Natural killer cell treated with Interleukin-12 subunit alpha and Interleukin-12 subunit beta and Interleukin-15 and Interleukin-18, amount 100 ng/mL, for 72 hours (primary cell): ENCODE measurements at places on chromosomes 6 and 20.

- peak overlapping the region; percentile 89 for H3K4me3 ChIP-seq
- DNase-seq: peak; percentile 5
- H3K36me3 ChIP-seq: no peaks in the 10 kb centered on the region
- no peaks in the 10 kb centered on the region for H3K27me3 ChIP-seq
- H3K4me1 ChIP-seq: peaks cover 57% of the 10 kb centered on the region
- peak overlapping the region; percentile 92 for H3K27ac ChIP-seq
Measured at GRCh38 chr20:32537657-32538525, 47.2 kb downstream of the NOL4L start.

- no peak overlapping the region for H3K4me3 ChIP-seq
- H3K27me3 ChIP-seq: peaks cover 38% of the 10 kb centered on the region
- H3K4me1 ChIP-seq: peaks cover 3% of the 10 kb centered on the region
- no peaks in the 10 kb centered on the region for H3K36me3 ChIP-seq
- no peak for DNase-seq
Measured at GRCh38 chr6:43699564-43700186, 12.1 kb upstream of the MRPS18A start.

DNA sequence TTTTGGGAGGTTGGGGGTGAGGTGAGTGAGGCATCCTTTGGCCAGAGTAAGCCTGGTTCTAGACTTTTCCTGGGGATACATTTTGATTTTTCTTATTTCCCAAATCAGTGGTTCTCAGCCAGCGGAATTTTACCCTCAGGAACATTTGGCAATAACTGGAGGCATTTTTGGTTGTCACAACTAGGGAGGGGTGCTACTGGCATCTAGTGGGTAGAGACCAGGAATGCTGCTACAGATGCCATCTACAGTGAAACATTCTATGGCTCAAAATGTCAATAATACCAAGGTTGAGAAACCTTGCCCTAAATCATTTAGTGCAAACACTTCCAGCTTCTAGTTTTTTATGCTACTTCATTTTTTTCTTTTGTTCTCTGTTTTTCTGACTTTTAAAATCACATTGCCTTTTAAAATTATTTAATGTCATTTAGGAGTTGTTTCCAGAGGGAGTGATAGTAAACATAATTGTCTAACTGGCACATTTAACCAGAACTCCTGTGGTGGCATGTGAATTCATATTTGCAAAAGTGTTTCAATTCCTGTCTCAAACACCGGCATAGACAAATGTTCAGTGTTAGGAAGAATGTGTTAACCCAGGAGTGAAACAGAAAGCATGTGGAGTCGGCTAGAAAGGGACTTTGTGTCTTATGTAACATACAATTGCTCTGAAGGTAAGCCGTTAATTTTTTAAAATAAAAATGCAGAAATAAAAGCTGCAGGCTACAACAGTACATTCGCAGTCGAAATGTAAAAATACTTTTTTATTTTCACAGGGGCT lies 59.0 kb downstream of the QRSL1 start:
- peaks cover 1% of the 10 kb centered on the region for H3K27me3 ChIP-seq
- H3K4me3 ChIP-seq: no peak overlapping the region
- no peak for DNase-seq

GRCh38 chr20:10547276-10548114 lies 112.4 kb downstream of the SLX4IP start:
- H3K36me3 ChIP-seq: no peaks in the 10 kb centered on the region
- no peak overlapping the region for H3K4me3 ChIP-seq
- peaks cover 33% of the 10 kb centered on the region for H3K4me1 ChIP-seq
- H3K27me3 ChIP-seq: peaks cover 2% of the 10 kb centered on the region

DNA sequence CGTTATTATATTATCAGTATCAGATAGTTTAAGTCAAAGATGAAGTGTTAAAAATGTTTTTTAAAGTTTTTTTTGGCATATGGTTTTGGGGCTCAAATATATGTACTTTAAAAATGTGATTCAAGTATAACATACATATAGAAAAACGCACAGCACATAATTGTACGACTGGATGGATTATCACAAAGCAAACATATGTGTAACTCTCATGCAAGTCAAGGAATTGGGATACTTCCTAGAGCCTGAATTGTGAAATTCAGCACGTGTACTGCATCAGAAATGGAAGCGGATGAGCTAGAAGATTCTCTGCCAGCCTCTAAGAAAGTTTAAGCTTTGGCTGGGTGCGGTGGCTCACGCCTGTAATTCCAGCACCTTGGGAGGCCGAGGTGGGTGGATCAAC lies 340.9 kb downstream of the PRL start:
- H3K27me3 ChIP-seq: no peaks in the 10 kb centered on the region
- no peak overlapping the region for H3K27ac ChIP-seq
- H3K36me3 ChIP-seq: no peaks in the 10 kb centered on the region
- H3K4me3 ChIP-seq: no peak overlapping the region
- H3K4me1 ChIP-seq: no peaks in the 10 kb centered on the region
- DNase-seq: no peak

- no peak overlapping the region for H3K27ac ChIP-seq
- no peaks in the 10 kb centered on the region for H3K27me3 ChIP-seq
- H3K4me3 ChIP-seq: no peak overlapping the region
Measured at GRCh38 chr20:64110411-64111068, 3.2 kb upstream of the NPBWR2 start.

DNA sequence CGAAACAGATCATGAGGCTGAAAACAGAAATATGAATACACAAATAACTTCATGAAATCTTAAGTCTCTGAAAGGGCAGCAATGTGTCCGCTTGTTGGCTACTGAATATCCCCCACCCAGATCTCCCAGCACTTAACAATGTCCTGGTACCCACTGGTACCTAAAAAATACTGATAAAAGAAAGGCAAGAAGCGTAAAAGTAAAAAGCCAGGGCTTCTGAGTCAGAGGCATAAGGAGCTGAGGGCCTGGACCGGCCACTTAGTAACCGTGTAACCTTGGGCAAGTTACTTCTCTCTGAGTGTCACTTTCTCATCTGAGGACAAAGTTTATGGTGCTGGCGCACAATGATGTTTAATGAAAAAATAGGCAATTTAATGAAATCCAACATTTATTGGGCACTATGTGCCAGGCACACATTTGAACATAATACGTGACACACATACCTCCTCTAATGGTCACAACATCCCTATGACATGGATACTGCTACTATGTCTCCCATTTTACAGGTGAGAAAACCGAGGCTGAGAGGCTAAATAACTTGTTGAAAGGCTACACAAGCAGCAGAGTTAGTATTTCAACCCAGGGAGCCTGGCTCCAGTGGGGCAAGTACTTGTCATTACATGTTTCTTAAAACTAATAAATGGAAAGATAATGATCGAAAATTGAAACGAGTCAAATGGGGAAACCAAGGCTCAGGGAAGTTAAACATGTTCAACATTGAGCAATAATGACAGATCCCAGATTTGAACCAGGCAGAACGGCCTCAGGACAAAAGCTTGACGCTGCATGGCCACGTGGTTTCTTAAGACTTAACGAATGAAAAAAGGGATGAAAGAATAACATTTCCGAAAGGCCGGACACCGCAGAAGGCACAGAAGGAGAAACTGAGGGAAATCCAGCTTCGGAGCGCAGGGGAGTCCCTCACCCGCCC lies 828 bp downstream of the TP53RK start:
- peak overlapping the region; percentile 93 for H3K4me3 ChIP-seq
- peaks cover 38% of the 10 kb centered on the region for H3K4me1 ChIP-seq
- H3K36me3 ChIP-seq: peaks cover 24% of the 10 kb centered on the region
- H3K27me3 ChIP-seq: no peaks in the 10 kb centered on the region
- DNase-seq: no peak

- no peak for DNase-seq
- H3K4me3 ChIP-seq: peak overlapping the region; percentile 76
- H3K27me3 ChIP-seq: no peaks in the 10 kb centered on the region
- peaks cover 79% of the 10 kb centered on the region for H3K4me1 ChIP-seq
- H3K27ac ChIP-seq: peak overlapping the region; percentile 100
- H3K36me3 ChIP-seq: peaks cover 5% of the 10 kb centered on the region
Measured at GRCh38 chr6:106119546-106119945, 33.4 kb downstream of the PRDM1 start.

DNA sequence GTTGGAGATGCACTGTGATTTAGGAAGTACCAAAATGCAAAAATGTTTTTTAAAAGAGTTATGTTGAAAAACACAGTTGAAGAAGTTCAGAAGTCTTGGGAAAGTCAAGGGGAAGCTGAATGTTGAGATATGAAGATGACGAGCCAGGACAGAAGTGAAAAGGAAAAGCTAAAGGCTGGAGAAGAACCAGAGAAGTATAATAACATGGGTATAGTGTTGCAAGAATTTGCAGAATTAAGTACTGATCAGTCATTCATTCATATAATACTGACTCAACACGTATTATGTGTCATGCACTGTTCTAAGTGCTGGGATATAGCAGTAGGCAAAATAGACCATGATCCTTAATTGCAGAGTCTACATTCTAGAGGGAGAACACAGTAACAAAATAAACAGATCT lies 432.8 kb downstream of the CDC5L start:
- no peaks in the 10 kb centered on the region for H3K36me3 ChIP-seq
- H3K27me3 ChIP-seq: no peaks in the 10 kb centered on the region
- peaks cover 7% of the 10 kb centered on the region for H3K4me1 ChIP-seq
- no peak for DNase-seq
